Forelimb muscle (tissue), 1 donor: ENCODE measurements at places on chromosomes 3 and 15.
A peak's percentile ranks its signal among the peaks of the same experiment; 100 is the strongest.

DNA sequence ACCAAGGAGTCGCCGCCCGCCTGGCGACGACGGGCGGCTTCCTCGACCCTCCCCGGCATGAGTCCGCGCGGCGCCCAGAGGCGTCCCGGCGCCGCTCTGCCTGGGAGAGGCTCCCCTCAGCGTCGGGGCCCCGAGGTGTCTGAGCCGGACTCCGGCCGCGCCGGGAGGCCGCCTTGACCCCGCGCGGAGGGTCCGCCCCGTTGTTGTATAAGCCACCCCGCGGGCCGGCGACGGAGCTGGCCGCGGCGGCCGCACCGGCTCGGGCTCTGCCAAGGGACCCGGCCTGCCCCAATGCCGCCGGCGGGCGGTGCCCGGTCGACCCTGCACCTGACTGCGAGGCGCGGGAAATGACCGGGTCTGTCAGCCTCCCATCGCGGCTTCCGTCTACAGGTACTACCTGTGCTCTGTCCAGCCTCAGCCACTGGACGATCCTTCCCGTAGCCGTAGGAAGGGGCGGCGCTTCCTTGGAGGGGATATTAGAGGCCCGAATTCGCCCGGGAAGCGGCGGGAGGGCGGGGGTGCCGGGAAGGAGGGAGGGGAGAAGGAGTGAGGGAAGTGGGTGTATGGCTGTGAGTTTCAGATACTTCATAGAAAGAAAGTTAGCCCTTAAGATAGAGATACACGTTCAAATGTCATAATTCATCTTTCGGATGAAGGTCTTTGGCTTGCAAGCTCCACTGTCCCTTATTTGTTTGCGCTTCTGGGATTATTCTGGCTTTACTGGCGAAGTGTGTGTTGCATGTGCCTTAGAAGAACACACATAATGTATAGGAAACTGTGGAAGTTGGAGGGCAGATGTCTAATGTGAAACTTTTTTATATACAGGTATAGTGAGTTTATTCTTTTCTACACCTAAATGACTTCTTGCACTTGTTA is 620 bp downstream of the ABHD5 start:
- DNase-seq: no peak

DNA sequence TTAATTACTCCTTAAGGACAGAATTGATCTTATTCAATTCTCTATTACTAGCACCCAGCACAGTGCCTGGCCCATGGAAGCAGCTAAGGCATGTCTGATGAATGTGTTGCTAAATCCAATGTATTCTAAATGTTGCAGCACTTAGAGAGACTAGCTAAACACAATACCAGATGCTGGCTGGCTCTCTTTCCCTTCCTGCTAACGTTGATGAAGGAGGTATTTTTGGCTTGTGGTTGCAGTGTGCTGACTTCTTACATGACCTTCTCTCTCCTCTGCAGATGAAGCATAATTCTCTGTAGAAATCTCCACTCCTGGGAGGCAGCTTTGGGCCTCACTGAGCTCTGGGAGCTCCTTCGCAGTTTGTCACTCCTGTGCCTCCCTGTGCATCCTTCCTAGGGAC is 183.6 kb downstream of the PEX5L start:
- peak; percentile 16 for DNase-seq

- DNase-seq: no peak
Measured at GRCh38 chr3:41175365-41175764, 23.9 kb upstream of the CTNNB1 start.

DNA sequence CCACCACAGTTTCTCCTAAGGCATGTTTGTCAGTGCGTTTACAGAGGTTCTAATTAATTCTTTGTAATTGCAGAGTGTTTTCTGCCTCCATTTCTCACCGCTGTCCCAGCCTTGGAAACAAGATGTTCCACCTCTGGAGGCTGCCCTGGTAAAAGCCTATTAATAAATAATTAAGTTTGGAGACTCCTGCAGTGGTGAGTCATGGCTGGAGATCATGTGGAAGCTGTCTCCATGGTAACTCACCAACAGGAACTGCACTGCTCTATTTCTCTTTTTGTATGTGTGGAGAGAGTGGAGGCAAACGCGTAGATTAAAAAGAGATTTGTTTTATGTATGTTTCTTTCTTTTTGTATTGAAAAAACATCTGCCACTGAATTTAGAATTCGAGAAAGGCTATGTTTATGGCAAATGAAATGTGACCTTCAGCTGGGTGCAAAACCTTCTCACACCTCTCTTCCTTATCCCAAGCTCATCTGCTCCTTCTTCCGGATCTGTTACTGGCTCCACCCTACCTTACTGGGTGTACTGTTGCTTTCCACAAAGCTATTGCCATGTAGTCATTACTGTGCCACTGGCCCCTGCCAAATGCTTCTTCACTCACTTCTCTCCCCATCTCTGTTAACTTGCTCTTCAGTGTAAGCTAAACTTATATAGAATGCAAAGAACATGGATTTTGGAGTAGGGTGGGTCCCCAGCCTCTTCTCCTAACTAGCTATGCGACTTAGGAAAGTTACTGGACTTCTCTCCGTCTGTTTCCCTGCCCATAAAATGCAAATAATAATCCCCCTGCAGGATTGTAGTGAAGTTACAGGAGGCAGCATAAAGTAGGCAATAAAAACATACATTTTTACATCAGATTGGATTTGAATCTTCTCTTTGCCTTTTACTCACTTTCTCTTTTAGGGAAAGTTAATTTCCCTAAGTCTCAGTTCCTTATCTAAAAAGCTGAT is 778.5 kb downstream of the NTRK3 start:
- DNase-seq: peak; percentile 17

DNA sequence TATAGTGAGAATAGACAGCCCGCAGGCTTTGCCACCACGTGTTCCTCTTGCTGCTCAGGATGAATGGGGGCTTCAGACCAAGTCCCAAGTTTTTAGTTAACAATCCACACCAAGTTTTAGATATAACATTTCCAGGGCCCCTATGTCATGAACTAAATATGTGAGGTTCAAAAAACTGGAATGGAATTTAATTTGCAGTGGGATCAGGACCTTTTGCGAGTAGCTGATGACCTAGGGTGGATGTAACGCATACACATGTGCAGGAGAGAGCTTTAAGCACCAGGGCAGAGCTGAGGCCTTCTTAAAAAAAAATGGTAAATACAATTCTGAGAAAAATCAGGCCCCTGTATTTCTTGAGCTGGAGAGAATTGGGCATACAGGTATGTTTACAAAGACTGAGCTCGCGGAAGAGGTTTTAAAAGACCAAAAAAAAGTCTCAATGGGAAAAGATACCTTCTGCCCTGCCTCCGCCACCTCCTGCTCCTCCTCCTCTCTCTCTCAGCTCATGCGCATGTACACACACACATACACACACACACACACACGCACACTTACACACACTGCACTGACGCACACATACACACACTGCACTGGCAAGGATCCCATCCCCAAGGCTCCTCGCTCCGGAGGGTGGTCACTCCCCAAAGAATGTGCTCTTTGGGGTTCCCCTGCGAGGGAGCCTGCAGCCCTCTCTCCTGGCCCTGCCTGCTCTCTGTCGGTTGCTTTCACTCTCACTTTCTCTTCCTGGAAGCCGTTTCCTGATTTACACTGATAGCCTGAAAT is 48.2 kb upstream of the IGF1R start:
- DNase-seq: peak; percentile 34

DNA sequence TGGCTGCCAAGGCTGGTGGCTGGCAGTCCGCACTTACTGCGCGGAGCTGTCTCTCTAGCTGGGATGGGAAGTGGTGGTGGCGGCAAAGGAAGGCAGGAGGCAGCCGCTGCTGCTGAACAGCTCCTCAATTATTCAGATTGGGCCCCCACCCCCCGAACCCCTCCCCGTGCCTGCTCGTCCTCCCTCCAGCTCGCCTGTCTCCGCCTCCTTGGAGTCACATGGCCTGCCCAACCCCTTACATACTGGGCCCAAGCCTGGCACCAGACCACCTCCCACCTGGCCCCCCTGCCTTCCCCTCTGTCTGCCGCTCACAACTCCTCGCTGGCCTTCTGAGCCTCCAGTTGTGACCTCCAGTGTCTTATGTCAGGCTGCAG is at the start of gene SLC7A14:
Gene SLC7A14, minus strand, starts transcription at position 139 of the 374 bp plus-strand sequence. CDS start 59,139 bp downstream, outside the sequence.
- no peak for DNase-seq

GRCh38 chr3:100868894-100869293 is 124.3 kb downstream of the ABI3BP start:
- no peak for DNase-seq

GRCh38 chr3:53809764-53810400 is 36.3 kb downstream of the CHDH start:
- DNase-seq: no peak

- no peak for DNase-seq
Measured at GRCh38 chr3:82940124-82940523, 1178.7 kb upstream of the GBE1 start.

DNA sequence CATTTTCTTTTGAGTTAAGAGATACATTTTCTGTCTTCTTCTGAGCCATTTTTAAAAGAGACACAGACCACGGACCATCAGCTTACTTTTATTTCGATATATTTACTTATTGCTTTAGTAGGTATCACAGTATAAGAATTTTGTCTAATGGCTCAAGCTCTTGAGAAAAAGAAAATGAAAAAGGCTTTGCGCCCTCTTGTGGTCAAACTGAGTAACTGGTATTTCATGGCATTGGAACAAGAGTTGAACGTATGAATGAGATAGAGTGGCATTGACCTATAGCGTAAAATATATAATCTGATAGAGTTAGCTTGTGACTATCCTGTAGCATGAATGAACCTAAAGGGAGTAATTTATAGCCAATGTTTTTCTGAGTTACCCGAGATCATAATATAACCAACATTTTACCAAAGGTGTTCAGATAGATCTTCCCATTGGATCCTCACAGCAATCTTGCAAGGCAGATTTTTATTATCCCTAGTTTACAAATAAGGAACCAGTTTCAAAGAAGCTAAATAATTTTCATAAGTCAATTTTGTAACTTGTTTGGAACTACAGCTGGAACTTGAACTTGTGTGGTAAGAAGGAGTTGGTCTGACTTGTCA is 154.6 kb downstream of the POLR2M start:
- DNase-seq: peak; percentile 44

GRCh38 chr3:108818404-108818803 is 4.2 kb upstream of the TRAT1 start:
- no peak for DNase-seq

GRCh38 chr3:84961521-84962255 is 2.9 kb downstream of the CADM2 start:
- no peak for DNase-seq

GRCh38 chr3:158050461-158050860 is 55.8 kb downstream of the SHOX2 start:
- DNase-seq: no peak

DNA sequence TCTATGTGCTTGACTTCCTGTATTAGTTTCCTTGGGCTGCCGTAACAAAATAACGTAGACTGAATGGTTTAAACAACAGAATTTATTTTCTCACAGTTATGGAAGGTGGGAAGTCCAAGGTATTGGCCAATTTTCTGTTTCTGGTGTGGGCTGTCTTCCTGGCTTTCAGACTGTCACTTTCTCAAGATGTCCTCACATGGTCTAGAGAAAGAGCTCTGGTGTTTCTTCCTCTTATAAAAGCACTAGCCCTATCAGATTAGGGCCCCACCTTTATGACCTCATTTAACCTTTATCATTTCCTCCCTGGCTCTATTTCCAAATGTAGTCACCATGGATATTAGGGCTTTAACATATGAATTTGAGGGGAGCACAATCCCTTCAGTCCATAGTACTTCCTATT is 54.6 kb downstream of the SPRED1 start:
- DNase-seq: no peak

DNA sequence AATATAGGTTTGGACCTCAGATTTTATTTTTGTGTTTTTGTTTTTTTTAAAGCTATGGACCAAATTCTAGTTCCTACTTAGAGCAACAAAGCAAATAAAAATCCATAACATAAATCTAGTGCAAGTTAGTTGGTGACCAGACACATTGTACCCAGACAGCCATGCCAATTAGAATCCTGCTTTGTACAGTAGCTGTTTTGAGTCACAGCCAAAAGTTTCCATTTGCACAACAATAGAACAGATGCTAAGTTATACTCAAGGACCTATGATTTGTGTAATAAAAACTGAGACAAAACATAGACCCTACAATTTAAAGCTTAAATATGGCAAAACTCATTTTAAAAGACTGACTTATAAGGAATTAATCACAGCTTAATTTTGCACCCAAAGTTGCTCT is 513.1 kb upstream of the CBLB start:
- DNase-seq: no peak

GRCh38 chr3:161602475-161602874 is 105.9 kb downstream of the OTOL1 start:
- no peak for DNase-seq
